ENCODE measurements at places on chromosomes 12 and 14.

- DNase-seq, result no peak
Measured at GRCh38 chr12:111686574-111687105, 787 bp downstream of the ACAD10 start.

DNA sequence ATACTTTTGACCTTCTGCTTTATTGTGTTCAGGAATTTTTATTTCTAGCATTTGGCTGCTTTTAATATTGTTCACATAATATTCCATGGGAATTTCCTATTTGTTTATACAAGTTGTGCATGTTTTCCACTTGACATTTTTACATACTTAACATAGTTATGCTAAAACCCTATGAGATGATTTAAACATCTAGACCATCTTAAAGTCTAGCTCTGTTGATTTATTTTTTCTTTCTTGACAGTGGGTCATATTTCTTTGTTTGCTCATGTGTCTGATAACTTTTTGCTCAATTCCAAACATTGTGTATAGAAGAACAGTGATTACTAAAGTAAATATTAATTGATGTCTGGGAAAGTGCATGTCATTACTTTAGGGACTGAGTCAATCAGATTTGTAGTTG, 202.1 kb upstream of the PDZRN4 start:
- DNase-seq, result no peak

- DNase-seq, result no peak
Measured at GRCh38 chr14:71411285-71411595, 504.0 kb downstream of the PCNX1 start.

DNA sequence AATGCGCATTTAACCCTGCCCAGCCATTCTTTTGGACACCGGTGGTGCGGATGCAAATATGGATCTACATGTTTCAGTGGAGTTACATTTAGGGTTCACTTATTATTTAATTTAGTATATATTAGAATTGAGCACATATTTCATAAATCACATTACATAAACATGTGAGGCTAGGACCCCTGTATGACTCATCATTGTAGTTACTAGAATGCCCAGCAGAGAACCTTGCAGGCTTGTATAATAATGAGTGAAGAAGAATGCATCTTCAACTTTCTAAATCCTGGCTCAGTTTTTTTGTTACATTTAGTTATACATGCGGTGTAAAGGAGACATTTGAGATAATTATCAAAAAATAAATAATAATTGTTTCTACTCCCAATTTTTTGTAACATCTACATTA, 369.0 kb downstream of the ATP23 start:
- DNase-seq, result no peak

GRCh38 chr12:73585136-73585535, 952.5 kb upstream of the ATXN7L3B start:
- DNase-seq, result no peak

DNA sequence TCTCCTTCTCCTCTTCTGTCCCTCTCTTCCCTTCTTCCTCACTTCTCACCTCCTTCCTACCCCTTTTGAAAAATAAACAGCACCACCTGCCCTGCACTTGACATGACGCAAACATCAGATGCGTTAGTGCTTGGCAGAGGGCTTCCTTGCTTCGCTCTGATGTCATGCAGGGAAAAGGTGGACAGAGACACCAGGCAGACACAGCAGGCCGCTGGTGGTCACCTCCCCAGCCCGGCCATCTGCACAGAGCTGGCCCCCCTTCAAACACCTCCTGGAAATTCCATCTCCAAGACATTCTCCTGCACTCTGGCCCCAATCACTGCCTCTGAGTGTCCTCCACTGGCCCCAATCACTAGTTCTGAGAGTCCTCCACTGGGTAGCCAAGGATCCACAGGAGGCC, 353.6 kb downstream of the MED13L start:
- DNase-seq, result no peak

- no peak for DNase-seq
Measured at GRCh38 chr14:74349757-74350156, 1.5 kb downstream of the VRTN start.

DNA sequence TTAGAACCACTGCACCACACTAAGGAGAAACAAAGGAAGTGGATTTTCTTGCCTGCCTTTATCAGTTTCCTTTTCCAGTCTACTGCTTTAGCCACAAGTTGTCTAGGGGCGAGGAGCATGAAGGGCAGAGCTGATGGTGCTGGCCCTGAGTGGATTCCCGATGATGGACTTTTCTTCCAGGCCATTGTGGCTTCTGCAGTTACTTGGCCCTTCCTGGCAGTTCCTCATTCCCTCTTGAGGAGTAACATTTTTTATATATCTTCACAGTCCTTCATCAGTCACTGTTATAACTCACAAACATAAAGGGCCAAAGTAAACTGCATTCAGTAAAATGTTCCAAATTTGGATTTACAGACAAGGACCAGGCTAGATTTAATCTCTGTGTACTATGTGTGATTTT, 61.2 kb upstream of the SRSF5 start:
- no peak for DNase-seq

GRCh38 chr12:64675795-64676194, 65.5 kb downstream of the RASSF3 start:
- DNase-seq, result peak; percentile 35

- peak; percentile 33 for DNase-seq
Measured at GRCh38 chr12:9049520-9050133, 60.3 kb downstream of the KLRG1 start.

GRCh38 chr14:105184461-105184860, 3.3 kb upstream of the NUDT14 start:
- DNase-seq, result no peak

DNA sequence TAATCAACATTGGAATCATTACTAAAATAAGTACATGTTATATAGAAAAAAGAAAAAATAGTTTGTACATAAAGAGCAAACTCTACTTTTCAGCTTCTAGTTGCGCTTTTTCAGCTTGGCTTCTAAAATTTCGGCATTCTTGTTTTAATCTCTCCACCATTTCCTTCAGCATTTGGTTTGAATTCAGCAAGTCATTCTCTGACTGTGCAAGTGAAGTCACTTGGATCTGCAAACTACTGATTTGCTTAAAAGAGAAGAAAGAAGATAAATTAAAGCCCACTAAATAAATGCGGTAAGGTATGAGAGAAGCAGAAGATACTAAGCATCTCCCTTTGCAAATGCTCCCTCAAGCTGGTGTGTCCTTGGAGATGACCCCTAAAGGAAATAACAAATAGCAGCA, 126.3 kb downstream of the CEP83 start:
- DNase-seq, result no peak

DNA sequence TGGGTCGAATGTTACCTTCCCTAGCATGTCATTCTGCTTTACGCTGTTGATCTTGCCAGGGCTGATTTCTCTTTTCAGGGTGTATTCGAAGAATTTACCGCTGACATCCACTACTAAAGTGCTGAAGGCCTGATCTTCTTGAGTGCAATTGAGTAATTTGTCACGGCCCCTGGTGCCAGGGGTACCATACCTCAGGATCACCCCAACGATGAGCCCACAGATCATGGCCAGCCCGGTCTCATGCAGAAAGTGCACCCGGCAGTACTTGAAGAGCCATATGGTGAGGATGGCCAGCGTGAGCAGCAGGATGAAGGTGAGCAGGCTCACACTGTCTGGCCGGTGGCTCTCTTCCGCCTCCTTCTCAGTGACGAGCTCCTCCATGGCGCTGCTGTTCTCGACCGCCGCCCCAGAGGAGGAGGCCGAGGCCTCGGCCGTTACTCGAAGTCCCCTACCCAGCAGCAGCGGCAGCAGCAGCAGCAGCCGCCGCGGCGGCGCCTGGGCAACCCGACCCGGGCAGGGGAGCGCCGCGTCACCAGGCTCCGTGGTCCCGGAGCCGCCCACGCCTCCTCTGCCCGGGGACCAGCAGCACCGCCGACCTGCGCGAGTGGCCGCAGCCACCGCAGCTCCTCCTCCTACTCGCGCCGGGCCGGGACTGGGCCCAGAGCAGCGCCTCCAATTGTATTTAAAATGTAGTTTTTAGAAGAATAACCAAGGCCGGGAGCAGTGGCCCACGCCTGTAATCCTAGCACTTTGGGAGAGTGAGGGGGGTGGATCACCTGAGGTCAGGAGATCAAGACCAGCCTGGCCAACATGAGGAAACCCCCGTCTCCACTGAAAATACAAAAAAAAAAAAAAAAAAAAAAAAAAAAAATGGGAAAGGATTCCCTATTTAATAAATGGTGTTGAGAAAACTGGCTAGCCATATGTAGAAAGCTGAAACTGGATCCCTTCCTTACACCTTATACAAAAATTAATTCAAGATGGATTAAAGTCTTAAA, 58.5 kb upstream of the TMPO start:
- DNase-seq, result peak; percentile 12

DNA sequence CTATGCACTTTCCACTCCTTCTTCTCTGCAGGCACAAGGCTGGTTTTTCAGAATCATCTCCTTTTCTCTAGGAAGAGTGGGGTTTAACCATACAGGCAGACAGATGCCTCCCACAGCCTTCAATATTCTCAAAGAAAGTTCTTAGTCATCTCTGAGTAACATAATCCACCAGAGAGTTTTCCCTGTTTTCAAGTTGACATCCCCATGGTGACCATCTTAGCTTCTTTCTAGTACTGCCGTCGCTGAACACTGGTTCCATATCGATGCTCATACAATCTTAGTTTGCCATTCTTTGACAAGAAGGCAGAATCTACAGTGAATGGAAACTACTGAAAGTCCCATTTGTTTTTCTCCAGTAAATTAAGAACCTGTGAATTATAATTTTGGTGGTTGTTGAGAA, 28.6 kb downstream of the TPH2 start:
- DNase-seq, result no peak
